ENCODE measurements at places on chromosomes 1 and 21.

DNA sequence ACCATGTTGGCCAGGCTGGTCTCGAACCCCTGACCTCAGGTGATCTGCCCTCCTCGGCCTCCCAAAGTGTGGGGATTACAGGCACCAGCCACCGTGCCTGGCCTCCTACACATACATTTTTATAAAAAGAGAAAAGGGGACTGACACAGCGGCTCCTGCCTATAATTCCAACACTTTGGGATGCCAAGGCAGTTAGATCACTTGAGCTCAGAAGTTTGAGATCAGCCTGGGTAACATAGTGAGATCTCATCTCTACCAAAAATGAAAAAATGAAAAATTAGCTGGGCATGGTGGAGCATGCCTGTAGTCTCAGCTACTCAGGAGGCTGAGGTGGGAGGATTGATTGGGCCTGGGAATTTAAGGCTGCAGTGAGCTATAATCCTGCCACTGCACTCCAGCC is 23.4 kb downstream of the ZNF281 start:
- DNase-seq: no peak

GRCh38 chr1:186054003-186054402 is 319.8 kb downstream of the HMCN1 start:
- no peak for DNase-seq

DNA sequence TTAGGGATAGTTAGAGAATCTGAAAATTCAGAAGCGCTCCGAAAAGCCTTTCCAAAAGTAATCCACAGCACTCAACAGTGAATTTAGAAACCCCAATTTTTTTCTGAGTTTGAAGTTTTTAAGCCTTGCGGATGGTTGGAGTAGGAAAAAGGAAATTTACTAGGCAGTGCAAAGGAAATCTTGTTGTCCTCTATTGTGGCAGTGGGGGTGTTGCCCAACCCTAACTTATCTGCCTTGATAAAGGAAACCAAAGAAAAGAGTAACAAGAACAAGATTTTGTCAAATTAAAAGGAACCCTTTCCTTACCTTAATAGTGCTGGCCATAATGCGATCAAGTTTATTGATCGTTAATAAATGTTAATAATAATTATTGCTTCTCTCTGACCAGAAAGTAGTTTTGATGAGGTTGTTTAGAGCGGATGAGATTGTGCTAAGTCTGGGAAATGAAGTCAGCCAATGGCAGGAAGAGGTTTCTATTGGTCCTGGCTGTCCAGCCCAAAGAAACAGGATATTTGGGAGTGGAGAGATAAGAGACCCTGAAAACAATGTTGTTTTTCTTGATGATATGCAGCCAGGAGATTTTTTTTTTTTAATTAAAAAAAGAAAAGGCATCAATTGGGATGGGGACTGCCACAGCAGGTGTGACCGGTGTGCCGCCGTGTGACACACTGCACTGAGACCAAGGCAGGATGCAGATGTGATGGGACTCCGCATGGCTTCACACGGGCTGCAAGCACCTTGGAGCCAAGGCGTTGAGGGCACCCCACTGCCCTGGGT is at the start of gene ERG:
Gene ERG, minus strand, starts transcription at position 421 of the 777 bp plus-strand sequence. Its CDS starts 97 bp downstream, at position 324.
- DNase-seq: no peak

DNA sequence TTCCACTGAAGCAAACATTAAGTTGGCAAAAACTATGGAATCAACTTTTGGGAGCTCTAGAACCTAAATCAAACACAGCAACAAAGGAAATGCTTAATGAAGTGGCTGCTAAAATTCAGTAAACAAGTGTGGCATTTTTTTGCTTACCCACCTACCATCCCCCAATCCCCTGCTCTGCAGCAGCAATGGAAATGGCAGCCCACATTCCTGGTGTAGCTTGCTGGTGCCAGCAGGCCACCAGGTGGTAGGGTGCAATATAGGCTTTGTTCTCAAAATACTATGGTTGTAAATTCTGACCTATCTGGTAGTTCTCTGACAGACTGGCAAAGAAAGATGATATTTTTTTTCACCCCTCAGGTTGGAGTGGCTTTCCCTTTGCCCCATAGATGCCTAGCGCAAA is 42.8 kb downstream of the SHCBP1L start:
- DNase-seq: peak; percentile 16

GRCh38 chr1:241518476-241519307 is 863 bp downstream of the FH start:
- DNase-seq: no peak

DNA sequence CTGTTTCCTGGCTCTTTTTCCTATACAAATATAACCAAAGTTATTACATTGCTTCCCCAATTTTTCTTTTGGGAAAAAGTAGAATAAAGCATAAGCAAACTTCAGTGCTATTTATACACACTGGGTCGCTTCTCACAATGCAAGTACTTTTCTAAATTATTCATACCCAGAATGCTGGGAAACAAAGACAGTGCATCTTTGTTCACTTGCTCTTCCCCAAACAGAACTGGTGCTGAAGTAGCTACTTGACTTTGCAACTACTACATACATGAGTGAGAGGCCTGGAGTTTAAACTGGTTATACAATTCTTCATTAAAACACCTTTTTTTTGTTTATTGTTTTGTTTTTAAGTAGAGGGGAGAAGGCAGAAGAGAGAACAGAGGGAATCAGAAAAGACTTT is 40.2 kb downstream of the STX6 start:
- no peak for DNase-seq

- no peak for DNase-seq
Measured at GRCh38 chr1:93730621-93731020, 49.0 kb upstream of the BCAR3 start.

DNA sequence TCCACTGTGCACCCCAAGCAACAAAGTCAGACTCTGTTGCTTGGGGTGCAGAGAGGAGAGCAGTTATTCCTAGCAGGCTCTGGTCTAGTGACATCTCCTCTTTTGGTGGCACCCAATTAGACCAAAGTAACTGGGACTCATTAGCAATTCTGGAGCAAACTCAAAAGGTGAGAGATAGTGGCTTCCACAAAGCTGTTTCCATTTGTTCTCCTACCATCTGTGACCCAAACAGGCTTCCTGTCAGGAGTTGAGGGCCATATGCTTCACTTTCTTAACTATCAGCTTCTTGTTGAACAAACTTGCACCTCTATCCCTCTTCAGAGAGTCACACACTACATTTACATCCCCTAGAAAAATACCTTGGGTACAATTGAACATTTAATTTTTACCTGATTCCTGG is 1.5 kb upstream of the ATXN7L2 start:
- peak; percentile 55 for DNase-seq

- DNase-seq: no peak
Measured at GRCh38 chr1:91585982-91586381, 85.3 kb downstream of the CDC7 start.

DNA sequence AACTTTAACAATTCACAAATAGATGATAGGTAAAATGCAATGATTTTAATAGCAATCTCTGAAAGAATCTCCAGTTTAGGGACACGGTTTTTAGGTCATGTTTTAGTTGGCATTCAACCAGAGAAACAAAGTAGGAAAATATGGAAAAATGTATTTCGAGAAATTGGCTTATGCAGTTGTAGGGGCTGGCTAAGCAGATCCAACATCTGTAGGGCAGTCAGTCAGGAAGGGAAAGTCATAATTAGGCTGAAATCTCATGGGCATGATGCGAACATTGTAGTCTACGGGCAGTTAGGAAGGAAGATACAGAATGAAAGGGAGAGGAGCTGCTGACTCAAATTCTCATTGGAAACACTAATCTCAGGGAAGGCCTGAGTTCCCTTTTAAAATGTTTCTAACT is 1276.0 kb upstream of the ADGRL4 start:
- DNase-seq: no peak

- DNase-seq: peak; percentile 67
Measured at GRCh38 chr1:209875515-209875914, 47.7 kb downstream of the UTP25 start.

DNA sequence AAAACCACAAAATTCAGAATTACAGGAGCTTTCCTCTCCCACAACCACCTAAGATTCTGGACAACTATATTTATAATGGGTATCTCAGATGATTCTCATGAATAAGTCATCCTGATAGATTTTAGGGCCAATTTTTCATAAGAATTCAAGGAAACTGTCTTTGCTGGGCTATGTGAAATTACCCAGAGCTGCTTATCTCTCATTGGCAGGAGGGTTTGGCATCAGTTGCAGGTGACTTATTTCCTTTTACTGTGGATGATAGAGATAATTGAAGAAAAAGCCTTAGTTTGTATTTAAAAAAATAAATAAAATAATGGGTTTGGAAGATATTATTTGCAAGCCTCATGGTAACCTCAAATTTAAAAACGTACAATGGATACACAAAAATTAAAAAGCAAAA is 38.2 kb upstream of the WDR26 start:
- no peak for DNase-seq

GRCh38 chr1:200279810-200280411 is 129.9 kb downstream of the ZNF281 start:
- no peak for DNase-seq

DNA sequence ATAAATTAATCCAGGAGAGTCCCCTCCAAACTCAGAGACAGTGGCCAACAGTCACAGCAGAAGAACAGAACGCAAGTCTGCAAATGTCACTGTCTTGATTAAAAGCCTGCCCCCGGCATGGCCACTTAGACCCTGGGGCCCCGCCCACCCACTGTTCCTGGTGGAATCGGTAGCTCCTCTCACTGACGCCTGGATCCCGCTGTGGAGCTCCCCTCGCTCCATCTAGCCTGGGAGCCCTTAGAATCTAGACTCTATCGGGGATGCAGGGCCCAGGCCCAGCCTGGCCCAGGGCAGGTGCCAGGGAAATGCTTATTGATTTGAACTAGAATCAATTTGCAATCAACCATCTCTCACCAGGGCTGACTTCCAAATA is 21.4 kb upstream of the PLEKHG5 start:
- DNase-seq: no peak

GRCh38 chr21:41321211-41321907 is 4.8 kb downstream of the FAM3B start:
- DNase-seq: no peak

- no peak for DNase-seq
Measured at GRCh38 chr1:4115191-4115900, 215.3 kb upstream of the C1orf174 start.

GRCh38 chr1:158179301-158180041 is 1.2 kb upstream of the CD1D start:
- DNase-seq: no peak
